Vagina (tissue), 2 donors: ENCODE measurements at places on chromosomes 13 and 19.

DNA sequence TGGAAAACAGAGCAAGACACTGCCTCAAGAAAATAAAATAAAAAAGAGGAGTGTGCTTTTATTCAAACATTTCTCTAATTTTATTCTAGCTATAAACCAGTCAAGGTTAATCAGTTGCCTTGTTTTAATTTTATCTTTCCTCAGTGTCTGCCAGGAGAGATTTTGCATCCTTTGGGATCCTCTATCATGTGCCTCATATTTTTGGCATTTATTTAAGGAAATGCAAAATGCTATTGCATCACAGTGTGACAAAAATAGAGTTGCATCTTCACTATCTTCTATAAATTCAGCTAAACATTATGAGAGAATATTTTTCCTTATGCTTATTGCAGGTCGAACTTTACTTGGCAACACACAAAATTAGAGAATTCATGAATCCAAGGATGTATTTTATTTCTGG lies 639.0 kb upstream of the KLF12 start:
- no peak for DNase-seq

DNA sequence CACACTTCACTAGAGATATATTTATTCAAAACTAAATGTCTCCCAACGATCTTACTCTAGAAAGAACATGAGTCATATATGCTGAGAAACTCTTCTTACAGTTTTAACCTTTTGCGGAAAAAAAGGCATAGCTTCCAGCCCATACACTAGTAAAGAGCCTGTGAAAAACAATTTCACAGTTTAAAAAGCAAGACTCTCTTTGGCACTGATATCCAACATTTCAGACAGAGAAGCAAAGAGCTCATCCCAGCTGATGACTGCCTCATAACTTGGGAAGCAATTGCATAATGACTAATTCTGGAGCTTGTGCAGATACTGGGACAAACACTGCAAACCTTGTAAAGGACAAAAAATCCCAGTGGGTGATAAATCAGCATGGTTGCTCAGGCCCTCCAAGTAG lies 88.0 kb downstream of the ENOX1 start:
- DNase-seq: no peak

- DNase-seq: no peak
These were observed 18.0 kb downstream of the CACNG6 start for GRCh38 chr19:54009440-54009839.

DNA sequence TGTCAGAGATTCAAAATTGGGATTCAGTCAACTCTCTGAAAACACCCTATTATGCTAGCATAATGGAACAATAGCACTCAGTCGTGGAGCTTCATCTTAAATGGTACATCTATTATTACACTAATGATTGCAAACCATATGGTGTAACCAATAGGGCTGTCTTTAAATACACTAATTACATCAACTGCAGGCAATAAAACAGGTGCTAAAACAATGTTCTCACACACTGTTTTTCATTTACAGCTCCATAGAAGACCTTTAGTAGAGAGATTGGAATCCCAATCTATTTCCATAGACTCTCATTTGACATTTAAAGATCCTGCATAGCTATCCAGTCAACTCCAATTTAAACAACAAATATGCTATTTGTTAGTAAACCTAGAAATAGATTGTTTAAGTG lies 1917.4 kb downstream of the OLFM4 start:
- no peak for DNase-seq

DNA sequence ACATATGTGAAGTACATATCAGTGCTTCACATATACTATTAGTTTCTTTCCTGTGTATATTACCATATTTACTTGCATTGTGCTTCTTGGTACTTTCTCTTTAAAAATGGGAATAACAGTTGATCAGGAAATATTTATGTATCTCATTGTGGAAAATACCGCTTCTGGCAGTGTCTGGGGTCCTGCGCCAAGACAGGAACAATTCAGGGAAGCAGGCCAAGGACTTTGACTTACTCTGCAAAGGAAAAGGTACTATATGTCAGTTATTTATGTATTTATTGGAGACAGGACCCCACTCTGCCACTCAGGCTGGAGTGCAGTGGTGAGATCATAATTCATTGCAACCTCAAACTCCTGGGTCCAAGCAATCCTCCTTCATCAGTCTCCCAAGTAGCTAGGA lies 57.7 kb upstream of the NBEA start:
- no peak for DNase-seq

DNA sequence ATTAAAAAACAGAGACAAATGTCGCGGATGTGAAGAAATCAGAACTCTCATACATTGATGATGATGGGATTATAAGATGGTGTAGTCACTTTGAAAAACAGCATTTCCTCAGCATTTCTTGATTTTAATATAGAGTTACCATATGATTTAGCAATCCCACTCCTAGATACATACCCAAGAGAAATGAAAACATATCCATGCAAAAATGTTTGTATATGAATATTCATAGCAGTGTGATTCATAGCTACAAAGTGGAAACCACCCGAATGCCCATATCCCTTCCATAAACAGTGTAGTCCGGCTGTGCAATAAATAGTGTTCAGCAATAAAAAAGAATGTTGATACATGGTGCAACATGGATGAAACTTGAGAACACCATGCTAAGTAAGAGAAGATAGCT lies 44.6 kb downstream of the DPY19L3 start:
- DNase-seq: no peak

GRCh38 chr13:76826527-76826926 lies 59.7 kb downstream of the KCTD12 start:
- DNase-seq: no peak

GRCh38 chr19:1156305-1156801 lies 17.7 kb downstream of the SBNO2 start:
- DNase-seq: no peak

DNA sequence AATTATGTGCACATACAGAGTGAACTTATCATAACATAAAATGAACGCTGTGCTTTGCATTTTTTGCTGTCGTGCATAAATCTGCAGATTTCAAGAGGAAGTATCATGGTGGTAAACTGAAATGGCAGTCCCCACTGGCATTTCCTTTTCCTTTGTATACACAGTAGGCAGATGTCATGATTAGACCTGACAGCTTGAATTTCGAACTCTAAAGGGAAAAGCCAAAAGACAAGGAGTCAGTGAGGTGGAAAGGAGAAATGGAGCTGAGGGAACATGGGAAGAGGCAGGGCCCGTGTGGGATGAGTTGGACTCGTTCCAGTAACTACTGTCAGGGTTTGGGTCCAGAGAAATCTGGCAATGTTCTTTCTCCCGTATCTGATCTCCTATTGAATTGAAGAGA lies 454.1 kb upstream of the SGCG start:
- no peak for DNase-seq

DNA sequence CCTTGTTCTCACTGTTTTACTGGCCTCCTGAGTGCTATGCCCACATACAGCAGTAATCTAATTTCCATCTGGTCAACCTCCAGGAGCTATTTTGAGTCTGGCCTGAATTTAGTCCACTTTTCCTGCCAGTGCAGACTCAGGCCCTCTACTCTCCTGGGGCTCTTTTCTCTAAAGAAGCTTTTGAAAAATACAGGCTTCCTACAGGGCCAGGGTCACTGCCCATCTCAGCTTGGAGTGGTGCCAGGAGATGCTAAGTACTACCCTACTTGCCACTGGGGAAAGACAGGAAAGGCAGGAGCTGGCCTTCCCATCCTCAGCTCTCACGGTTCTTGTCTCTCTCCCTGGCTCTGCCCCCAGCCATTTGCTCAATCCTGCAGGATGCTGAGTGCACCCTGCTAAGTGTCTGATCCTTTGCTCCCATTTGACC lies 101.7 kb upstream of the SERP2 start:
- DNase-seq: no peak

- DNase-seq: no peak
These were observed 214.9 kb downstream of the KLF5 start for GRCh38 chr13:73273745-73274144.

DNA sequence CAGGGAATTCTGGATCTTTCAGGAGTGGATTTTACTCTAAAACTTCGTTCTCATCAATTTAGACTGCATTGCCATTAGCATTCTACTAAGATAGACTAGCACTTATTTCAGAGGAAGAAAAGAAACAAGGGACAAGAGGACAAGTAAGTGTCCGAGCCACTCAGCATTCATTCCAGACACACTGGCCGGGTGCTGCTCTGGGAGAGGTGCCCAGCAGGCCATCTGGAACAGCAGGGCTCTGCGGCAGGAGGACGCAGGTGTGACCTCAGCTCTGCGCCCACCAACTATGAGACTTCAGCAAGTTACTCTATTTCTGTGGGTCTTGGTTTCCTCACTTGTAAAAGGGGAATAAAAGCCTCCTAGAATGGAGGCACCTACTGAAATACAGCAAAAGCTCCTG lies 4.2 kb downstream of the EPS15L1 start:
- no peak for DNase-seq

- no peak for DNase-seq
These were observed 1.1 kb downstream of the UBXN6 start for GRCh38 chr19:4456476-4456842.

DNA sequence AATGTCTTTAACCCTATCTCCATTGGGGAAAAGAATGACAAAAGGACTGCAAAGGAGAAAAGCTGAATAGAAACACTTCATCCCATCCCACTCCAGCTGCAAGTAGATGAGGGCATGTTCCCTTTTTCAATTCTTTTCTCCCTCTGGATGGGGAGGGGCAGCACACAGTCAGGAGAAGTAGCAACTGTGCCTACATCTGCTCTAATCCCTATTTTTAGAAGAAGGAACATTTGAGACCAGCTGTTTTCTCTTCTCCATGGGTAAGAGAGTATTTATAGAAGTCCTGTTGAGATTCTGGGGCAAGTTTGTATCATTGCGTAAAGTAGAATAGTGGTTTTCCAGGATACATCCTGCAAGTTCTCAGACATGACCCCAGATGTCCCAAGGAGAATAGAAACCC lies 9.3 kb upstream of the GTF3A start:
- DNase-seq: no peak

GRCh38 chr19:1169411-1169791 lies 4.7 kb downstream of the SBNO2 start:
- no peak for DNase-seq

DNA sequence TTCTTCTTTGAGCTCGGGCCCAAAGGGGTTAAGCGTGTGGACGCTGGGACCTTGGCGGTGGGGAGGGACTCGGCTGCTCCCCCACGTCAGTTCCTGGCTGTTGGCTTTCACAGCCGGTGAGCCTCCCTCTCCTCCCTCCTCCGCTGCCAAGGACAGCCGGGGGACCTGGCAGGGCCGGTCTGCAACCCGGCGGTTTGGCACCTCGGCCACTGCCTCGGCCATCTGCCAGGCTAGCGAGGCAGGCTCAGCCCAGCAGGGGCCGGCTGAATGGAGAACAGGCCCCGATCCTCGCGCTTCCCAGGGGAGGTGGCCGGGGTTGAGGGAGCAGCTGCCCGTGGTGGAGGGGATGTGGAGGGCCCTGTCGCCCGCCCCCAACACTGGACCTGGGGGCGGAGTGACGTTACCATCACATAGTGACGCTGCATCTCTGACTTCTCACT lies 5.0 kb downstream of the TLE5 start:
- DNase-seq: no peak

DNA sequence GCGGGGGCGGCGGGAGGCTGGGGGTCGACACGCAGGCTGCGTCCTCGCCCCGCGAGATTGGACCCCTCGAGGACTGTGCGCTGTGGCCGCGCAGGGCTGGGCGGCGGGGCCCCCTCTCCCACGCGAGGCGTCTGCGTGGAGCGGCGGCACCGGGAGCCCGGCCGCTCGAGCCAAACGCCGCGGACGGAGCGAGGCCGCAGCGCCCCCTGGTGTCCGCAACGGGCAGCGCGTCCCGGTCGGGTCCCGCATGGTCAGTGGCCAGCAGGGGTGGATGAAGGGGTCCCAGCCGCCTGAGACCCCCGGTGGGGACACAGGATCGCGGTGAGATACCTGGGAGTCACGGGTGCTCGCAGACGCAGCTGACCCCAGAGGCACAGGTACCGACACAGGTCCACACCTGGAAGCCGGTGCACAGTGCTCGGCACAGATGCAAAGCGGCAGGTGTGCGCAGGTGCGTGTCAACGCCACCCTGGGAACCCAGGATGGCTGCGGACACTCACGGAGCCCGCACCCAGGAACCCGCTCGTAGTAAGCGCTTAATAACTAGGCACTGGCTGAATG lies 2.1 kb upstream of the CIRBP start:
- no peak for DNase-seq

DNA sequence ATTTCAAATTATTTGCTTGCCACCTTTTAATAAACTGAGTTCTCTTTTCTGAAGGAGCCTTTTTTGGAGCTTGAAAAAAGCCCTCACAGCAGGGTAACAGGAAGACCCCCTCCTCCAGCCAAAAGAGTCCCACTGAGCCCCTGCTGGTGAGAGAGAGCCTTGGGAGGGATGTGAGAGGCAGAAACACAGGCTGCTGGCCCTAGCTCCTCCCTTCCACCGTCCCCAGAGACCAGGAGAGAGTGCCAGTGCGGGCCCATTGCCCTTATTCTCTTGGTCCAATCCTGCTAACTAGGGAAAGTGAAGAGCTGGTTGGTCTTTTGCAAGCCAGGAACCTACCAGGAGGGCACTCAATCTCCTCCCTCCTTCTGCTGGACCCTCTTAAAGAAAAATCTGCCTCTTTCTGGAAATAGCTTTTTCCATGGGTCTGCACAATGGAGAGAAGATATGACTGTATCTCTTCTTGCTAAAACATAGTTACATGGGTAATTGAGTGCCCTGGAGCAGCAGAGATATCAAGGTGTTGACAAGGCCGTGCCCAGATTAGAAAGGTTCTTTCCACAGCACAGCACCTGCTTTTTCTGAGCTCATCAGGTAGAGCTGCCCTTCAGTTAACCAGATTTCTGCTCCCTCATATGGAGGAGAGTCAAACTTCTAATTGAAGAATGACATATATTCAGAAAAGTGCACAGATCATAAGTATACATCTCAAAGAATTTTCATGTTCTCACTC lies 113.9 kb downstream of the LRCH1 start:
- DNase-seq: no peak

DNA sequence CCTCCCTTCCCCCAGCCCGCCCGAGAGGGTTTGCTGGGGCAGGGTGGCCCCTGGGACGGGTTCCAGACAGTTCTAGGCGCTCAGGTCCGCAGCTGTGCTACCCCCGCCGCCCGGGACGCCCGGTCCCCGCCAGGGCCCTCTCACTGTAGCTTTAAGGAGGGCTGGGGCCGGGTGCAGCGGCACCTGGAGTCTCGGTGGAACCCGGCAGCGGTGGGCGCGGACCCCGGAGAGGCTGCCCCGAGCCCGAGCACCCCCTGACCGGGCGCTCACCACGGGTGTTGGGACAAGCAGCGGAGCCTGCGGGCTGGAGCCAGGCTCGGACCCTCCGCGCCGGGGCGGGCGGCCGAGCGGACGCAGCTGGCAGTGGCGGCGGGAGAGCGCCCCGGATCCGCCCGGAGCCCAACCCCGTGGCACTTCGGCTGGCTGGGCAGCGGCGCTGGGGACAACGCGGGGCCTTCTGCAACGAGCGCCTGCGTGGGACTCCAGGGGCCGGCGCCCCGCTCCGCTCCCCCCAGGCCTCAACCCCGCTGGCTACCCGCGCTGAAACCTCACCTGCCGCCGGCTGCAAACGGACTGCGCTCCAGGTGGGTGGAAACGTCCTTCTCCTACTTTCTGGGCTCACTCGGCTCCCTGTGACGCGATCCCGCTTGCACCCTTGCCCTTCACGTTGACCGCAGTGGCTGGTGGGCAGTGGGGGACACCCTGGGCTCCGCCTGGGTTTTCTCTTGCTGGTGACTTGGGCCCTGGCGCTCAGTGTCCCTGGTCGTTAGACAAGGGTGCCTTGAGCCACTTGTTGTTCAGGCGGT lies 81.1 kb downstream of the ZNF429 start:
- no peak for DNase-seq
